ENCODE measurements at places on chromosomes 16 and 17.
A peak's percentile ranks its signal among the peaks of the same experiment; 100 is the strongest.

GRCh38 chr17:45104907-45105624 lies 27.2 kb downstream of the PLCD3 start:
- no peak for DNase-seq

DNA sequence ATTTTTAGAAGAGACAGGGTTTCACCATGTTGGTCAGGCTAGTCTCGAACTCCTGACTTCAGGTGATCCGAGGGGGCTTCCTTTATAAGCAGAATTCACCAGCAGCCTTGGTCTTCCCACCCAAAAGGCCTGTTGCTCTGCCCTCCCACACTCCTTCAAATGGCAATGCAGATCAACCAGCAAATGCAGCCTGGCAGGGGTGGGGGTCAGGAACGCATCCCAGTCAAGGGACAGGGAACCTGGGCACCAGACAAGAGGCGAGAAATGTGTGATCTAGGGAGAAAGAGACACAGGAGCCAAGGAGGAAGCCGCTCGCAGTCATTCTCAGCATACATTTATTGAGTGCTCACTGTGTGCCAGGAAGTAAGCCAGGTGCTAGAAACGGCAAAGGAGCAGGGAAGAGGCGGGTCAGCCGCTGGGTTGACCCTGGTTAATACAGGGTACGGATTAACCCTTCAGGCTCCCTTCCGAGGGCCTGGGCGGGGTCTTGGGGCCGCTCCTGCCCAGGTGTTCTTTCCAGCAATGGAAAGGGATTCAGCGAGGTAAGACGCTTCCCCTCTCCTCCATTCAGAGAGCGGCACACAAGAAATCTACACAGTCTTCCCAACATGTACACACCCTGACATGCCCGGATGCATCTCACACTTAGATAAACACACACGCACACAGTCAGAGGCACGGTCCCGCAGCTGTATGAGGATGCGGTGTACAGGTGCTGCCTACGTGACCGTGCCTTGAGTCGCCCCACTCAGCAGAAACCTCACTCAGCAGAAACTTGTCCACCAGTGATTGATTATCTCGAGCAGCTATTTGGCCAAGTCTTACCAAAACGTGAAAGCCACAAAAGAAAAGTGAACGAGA lies 6.6 kb upstream of the PITPNA start:
- no peak for DNase-seq

GRCh38 chr17:19456016-19456927 lies 45.2 kb downstream of the RNF112 start:
- no peak for DNase-seq

DNA sequence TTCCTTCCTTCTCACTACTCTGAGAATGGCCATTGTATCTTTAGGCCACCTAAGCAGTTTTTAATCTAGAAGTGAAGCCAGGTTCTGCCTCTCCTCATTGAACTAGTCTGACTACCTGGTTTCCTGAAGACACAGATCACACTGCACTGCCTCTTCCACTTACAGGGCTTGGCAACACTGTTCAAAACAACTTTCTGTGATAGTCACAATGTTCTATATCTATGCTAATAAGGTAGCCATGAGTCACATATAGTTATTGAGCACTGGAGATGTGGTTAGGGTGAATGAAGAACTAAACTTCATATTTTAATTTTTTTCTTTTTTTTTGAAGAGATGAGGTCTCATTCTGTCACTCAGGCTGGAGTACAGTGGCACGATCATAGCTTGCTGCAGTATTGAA lies 26.9 kb downstream of the RND2 start:
- DNase-seq = no peak

GRCh38 chr16:2970563-2970962 lies 1.4 kb downstream of the PAQR4 start:
- DNase-seq = no peak

DNA sequence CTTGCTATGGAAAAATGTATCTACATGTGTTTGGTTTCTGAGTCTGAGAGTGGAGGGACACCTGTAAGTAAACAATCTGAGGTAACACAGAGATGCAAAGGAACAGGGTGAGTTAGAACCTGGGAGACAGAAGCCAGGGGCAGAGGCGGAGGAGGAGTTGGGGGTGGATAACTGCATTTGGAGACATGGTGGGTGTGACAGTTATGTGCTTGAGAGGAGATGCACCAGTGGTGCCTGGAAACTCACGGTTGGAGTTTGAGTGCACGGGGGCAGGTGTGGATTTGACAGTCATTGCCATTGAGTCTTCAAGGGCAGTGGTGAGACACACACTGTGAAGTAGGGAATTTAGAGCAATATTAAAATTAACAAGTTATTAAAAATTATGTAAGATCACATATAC lies 6.5 kb downstream of the NUP93 start:
- no peak for DNase-seq

- DNase-seq = no peak
Observed at GRCh38 chr17:39022924-39023323, 55.7 kb upstream of the FBXO47 start.

DNA sequence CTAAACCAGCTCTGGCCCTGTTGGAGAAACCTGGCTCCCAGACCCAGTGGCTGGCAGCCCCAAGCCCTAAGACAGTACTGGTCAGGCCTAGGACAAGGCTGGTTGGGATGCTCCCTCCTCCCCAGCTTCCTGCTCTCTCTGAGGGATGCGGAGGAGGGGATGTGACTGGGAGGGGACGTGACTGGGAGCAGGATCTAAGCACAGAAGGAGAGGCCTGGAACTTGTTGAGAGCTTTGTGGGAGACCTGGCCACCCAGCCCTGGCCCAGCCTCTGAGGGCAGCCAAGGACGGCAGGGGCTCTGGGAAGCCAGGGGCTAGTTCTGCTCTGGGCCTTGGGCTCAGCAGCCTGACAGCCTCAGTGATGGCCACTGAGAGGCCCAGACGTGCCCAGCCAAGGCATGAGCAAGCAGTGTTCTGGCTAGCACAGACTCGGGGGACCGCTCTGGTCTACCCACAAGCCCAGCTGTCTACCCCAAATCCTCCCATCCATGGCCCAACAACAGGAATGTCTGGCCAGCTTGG lies 22.8 kb downstream of the ATP6V0D1 start:
- no peak for DNase-seq

GRCh38 chr16:14378689-14379467 lies 251.2 kb downstream of the PARN start:
- no peak for DNase-seq

- DNase-seq = peak; percentile 28
Observed at GRCh38 chr17:16007439-16007838, 7.8 kb downstream of the TTC19 start.

GRCh38 chr16:11748404-11749254 lies 6.0 kb upstream of the TXNDC11 start:
- DNase-seq = no peak

DNA sequence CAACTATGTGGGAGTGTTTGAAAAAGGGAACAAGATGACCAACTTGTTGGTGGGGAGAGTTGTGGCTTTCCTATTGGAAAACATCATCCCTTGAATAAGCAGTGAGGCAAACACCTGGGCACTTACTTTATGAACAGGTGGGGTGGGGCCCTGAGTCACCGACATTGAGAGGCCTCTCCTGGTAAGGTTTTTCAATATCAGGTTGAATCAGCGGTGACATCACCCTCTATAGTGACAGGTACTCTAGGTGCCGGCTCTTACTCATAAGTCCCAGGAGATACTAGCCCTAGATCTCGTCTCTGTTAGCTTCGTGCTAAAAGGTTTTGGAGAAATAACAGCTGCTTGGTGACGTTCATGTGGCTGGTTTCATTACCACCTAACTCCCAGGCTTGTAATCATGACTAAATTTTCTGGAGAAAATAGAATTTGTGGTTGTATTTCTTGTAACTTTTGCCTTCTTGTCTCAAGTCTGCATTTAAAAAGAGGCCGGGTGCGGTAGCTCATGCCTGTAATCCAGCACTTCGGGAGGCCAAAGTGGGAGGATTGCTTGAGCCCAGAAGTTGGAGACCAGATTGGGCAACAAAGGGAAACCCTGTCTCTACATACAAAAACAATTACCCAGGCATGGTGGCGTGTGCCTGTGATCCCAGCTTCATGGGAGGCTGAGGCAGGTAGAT lies 19.3 kb downstream of the CDH1 start:
- DNase-seq = peak; percentile 93

GRCh38 chr17:57458718-57459285 lies 202.5 kb downstream of the MSI2 start:
- no peak for DNase-seq

- no peak for DNase-seq
Observed at GRCh38 chr17:1003972-1004768, 7.2 kb downstream of the TIMM22 start.

- DNase-seq = no peak
Observed at GRCh38 chr16:73046849-73047214, 1.1 kb downstream of the ZFHX3 start.

DNA sequence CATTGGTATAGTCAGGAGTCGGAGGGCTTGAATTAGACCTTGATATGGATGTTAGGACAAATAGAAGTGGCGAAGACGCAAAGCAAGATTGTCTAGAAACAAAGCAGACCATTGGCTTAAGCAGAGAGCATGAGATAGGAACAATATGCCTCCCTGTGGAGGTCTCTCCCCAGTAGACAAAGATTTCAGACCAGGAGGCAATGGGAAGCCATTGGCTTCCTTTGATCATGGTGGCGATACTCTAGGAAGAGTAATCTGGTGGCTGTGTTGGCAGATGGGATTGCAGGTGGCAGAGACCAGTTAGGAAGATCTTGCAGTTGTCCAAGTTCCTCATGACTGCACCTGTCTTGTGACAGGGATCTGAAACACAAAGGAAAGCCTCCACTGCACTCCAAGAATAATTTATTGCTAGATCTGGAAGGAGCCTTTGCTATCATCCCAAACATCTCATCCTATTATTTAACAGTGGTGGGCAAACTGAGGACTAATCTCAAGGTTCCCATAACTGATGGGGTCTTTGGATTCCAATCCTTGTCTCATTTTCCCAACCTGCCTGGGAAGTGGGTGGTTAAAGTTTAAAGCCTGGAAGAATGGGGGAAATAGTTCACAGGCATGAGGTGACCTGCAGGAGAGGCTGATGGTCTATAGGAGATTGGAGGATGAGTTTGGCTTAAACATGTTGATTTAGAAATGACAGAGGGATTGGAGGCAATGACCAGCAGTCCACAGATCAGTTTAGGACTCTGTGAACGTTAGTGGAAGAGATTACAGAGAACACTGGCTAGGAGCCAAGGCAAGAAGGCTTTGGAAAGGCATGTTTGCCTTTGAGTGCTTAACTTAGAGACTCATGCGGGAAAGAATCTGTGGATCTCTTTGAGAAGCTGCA lies 37.0 kb downstream of the HLF start:
- DNase-seq = no peak

DNA sequence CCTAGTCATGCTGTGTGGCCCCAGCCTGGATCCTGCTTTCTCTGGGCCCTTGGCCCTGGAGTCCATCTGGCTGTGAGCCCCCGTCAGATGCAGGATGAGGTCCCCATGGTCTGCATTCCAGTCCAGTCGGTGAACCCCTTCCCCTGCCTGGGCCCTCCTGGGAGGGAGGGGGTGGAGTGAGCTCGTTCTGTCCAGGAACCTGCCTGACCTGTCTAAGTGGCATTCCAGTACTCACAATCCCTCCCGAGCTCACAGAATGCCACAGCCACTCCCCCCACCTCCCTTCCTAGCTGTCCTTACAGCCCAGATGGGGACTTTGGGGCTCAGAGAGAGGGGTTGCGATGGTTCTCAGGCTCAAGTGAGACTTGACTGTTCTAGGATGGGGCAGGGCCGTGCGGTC lies 15.5 kb downstream of the SPNS2 start:
- no peak for DNase-seq

GRCh38 chr16:71338632-71339031 lies 19.9 kb upstream of the CALB2 start:
- DNase-seq = no peak

- DNase-seq = no peak
Observed at GRCh38 chr17:58316260-58316960, 12.2 kb downstream of the TSPOAP1 start.

DNA sequence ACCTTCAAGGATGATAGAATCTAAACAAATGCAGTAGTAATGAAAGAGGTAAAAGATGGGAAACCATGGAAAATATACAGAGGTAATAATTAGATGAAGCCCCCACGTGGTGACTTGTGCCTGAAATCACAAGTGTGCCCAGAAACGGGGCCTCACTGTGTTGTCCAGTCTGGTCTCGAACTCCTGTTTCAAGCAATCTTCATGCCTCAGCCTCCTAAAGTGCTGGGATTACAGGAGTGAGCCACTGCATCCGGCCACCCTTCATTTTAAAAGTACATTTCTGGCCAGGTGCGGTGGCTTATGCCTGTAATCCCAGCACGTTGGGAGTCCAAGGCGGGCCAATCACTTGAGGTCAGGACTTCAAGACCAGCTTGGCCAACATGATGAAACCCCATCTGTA lies 14.2 kb upstream of the PRR14 start:
- DNase-seq = no peak

DNA sequence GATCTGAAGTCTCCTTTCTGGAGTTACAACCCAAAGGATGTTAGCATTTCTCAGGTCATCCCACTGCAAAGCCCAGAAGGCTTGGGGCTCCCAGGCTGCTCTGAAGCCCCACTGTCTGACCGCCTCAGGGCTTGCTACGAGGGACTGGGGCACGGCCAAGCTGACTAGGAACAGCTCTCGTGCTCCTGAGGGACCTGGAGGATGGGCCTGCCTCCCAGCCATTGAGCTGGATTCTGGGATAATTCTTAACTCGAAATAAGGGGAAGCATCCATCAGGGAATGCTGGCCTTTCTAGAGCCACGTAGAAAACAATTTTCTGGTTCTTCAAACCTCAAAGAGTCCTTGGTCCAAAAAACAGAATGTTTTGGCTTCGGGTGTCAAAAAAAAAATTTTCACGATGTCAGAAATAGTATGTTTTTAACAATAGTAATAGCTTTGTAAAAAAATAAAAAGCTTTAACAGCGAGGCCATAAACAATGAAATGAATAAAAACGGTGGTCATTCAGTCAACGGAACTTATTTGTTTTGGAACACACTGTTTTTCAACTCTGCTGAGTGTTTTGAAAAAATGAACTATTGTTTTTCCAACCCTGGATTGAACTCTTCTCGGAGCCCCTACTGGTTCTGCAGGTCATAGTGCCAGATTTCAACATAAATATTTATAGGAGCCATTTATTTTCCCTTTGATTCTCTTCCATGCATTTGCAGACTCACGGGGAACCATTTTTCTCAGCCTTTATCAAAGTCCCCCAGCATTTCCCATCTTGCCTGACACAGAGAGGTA lies 16.4 kb upstream of the HERPUD1 start:
- no peak for DNase-seq

DNA sequence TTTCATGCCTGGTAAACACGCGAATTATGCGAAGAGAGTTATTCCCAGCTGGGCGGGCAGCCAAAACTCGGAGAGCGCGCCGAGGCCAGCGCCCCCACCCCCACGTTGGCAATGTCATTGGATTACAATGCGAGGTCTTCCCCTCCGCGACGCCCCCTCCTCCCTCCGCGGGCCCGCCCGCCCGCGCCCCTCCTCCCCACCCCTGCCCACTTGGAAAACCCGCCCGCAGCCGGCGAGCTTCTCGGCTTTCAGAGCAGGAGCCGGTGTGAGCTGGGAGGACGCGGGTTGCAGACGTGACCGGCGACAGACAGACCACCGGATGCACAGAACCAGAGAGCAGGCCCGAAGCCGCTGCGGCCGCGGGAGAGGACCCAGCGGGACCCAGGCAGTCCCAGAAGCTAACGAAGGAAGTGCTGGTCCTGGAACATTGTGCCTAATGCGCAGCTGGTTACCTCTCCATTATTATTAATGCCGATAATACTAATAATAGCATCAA lies 4.0 kb downstream of the NOG start:
- DNase-seq = no peak
